ENCODE measurements at places on chromosomes 3 and 15.

- DNase-seq: peak; percentile 90
Measured at GRCh38 chr3:13414040-13414729, 5.9 kb downstream of the NUP210 start.

DNA sequence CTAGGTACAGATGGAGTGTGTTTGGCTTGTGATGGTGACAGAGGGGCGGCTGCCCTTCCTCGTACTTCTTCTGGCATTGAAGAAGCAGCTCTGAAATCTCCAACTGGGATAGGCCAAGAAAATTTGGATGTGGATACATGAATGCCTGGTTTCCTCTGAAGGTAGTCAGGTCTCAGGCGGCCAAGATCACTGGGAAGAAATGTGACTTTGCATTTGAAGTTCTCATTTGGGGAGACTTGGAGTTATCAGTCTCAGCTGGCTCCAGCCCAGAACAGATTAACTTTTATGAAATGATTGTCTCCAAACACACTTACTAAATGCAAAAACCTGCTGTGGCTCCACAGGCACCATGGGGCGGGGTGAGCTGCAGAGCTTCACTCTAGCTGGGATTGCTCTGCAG is 215.9 kb downstream of the THSD4 start:
- DNase-seq: no peak

DNA sequence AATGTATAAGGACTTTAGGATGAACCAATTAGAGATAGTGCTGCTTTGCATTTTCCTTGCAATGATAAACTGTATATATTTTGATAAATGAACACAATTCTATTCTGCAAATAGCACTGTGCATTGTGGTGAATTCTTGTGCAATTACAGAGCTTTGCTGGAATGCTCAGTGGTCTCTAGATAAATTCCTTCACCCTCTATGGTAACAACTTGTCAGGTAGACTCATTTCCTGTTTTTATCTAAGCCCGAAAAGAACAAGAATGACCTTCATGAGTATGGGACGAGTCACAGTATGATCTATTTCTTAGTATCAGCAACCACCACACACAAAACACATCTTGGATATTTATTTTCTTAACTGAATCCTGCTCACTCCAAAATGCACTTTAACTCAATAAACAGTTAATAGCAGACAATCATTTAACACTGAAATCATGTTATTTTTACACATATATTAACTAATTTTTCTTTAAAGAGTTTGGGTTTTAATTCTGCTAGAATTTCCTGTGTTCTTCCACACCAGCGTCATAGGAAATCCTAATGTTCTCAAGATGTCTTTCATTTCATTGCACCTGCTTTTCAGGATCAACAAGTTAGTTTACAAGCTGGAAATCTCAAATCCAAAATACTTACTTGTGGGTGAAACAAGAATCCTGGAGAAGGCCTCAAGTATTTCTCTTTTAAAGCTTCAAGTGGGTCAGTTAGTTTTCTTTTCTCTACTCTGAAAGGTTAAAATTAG is 551.2 kb downstream of the MECOM start:
- no peak for DNase-seq

DNA sequence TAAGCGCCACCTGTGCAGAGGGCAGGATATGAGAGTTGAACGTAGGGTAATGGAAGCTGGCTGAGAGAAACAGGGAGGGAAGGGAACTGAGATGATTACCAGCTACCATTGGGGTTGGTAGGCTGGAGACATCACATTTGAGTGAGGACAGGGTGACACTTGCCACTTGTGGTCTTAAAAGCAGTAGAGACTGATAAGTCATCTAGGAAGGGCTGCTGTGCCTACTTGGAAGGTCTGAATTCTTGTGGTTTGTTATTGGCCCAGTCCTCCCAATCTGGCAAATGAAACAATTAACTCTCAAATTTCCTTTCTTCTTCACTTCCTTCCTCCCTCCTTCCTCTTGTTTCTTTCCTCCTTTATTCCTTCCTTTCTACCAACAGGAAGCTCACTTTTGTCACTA is 46.8 kb downstream of the COL6A5 start:
- no peak for DNase-seq

- DNase-seq: peak; percentile 64
Measured at GRCh38 chr15:101578443-101578894, 73.7 kb downstream of the TM2D3 start.

DNA sequence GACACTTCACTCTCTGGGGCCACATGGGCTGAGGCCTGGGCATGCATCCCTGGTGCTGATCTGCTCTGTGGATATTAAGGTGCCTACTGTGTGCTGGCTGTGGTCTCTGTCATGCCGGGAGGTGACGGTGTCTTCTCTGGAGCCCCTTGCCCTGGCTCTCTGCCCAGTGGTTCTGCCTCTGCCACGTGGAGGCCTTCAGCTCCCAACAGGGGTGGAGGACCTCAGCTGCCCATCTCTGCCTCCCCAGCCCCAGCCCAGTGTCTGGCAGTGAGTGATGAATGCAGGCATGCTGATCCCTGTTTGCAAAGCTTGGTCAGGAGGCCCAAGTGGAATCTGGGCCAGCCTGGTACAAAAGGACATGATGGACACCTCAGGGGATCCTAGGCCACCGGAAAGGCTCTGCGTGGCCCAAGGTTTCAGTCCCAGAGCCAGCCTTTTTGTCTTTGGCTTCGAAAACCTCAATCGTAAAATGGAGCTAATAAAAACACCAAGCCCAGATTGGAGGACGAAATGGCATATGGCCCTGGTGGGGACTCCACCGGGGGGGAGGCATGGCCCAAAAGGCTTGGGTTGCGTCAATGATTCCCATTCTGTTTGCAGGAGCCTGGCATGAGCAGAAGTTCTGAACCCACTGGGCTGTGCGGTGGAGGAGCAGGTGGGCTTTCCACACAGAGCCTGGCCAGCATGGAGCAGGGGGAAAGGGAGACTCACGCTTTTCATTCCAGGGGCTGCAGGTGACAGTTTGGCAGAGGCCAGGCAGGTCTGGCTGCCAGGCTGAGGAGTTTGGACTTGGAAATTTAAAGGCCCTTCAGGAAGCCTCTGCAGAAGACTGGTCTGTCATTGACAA is 54.7 kb upstream of the KLF13 start:
- DNase-seq: no peak

GRCh38 chr3:124851905-124852304 is 35.3 kb downstream of the ITGB5 start:
- DNase-seq: no peak

DNA sequence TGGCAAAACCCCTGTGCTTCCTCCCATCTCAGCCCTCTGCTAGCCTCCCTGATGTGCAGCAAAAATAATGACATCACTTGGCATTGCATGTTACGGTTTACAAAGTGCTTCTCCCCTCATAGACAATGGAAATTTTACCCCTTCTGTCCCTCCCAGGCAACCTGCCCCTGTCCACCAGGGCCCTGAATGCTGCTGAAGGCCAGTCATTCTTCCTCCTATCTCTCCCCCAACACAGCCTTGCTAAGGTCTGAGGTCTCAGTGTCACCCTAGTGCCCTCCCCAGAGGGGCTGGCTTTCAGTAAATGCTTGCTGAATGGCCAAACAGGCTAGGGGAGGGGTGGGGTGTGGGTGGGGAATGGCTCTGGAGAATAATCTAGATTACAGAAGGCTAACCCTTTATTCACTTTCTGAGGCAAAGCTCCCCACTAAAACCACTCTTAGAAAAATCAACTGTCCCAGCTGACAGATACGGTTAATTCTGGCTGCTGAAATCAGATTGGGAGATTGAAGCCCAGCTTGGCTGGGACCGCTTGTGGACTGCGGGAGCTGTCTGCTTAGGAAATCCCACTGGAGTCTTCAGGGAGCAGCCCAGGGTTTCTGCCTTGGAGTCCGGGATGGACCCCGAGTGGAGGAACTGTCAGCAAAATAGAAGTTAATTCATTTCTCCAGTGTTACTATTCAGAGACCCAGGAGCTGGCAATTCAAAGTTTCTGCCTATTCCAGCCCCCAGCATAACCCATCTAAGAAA is 22.9 kb downstream of the ANP32A start:
- DNase-seq: no peak

GRCh38 chr3:51384055-51384725 is 901 bp upstream of the MANF start:
- DNase-seq: peak; percentile 60

DNA sequence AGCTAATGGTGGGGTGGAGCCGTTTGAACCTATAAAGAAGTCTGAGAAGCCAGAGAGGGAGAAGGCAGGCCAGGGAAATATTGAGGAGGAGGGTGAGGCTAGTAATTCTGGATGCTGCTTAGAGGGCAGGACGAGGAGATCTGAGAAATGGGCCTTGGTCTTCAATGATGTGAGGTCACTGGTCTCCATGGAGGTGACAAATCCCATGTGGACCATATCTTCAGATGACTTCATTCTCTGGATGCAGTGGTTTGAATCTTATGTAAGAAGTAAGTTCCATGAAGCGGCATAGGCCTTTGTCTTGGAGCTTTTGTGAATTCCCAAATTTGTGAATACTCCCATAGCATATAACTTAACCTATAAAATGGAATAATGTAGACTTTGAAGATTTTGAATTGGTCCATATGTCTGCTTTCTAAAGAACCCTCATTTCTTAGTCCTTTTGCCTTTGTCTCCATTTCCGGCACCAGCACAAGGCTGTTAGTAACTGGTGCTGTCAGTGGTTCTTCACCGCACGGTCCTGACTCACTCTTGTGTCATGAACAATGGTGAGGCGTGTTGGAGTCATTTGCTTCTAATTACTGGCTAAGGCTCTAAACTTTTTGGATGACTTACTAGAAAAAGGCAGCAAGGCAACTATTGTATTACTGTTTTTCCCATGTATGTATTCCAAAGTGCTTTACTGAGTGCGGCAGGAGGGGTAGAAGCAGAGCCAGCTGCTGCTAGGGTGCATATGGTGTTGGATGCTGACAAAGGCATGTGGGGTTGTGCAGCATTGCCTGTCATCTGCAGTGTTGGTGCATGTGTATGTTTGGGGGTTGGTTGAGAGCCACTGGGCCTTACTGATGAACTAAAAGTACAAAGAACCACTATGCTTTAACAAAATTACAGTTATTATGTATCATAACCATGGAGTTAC is 279.3 kb upstream of the C2CD4B start:
- no peak for DNase-seq

Data from GM13977 (cell line).